Activated CD4-positive, alpha-beta T cell treated with anti-CD3 and anti-CD28 coated beads, Interleukin-2, amount 50 U/mL, for 24 hours (primary cell): ENCODE measurements at places on chromosomes 5 and 9.

GRCh38 chr5:67166460-67167285 lies 29.9 kb downstream of the CD180 start:
- peak; percentile 43 for DNase-seq

- DNase-seq, result no peak
These were observed 468.4 kb downstream of the PTPRD start for GRCh38 chr9:10144355-10144754.

DNA sequence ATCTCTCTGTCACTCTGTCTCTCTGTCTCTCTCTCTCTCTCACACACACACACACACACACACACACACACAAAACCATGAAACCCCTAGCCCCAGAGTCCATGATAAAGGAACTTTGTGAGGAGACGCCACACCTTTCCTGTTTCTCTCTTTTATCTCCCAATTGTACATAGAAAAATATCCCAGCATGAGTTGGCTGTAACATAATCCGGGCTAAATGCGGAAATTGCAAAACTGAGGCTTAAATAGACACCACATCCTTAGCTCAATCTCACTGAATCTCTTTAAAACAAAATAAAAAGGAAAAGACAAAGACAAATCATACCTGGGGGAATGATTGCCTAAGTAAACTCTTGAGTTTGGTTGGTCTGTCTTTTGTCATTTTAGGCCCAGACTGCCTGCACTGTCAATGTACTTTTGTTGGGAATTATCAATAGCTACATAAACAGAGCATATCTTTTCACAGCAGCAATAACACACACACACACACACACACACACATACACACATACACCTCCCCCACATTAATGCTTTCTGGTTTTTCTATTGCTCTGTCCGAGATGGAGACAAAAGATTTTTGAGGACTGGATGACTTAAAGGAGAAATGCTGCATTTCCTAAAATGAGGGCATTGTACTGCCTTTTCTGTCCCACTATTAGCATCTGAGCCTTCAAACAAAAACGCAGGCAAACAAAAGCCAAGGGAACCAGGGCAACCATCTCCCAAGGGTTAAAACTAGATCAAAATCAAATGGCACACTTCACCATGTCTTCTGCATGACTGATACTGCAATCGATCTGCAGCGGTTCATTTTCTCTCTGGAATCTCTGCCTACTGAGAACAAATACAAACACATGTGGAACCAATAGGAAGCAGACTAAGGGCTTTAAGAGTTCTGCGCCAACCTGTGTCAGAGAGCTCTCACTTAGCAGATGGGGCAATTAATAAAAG lies 321.5 kb downstream of the NFIB start:
- no peak for DNase-seq

- DNase-seq, result no peak
These were observed 1.3 kb upstream of the TMEM210 start for GRCh38 chr9:137172901-137173795.
